ENCODE measurements at places on chromosomes 4 and X. TPM values are rescaled to one million over a fixed set of nuclear protein-coding genes. Genes with fewer than 3 reads are reported as not detected.

DNA sequence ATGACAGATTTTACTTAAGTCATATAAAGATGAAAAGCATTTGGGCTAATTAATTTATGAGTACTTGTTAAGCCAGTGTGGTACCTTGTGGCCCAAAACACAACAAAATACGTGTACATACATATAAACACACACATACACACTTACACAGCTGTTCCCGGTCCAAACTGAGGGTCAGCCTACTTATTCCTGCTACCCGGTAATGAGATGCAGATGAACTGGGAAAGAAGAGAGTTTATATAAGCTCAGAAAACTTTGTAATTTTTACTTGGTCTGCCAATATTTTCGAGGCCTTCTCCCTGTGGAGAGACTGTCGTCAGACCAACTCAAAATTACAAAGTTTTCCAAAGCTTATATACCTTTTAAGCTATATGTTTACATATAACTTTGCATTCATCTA lies 25.8 kb upstream of the PBDC1 start:
- H3K4me1 ChIP-seq: peaks cover 18% of the 10 kb centered on the region
- H3K4me3 ChIP-seq: no peak overlapping the region
- H3K36me3 ChIP-seq: no peaks in the 10 kb centered on the region
- no peak for DNase-seq

- peaks cover 2% of the 10 kb centered on the region for H3K4me1 ChIP-seq
Measured at GRCh38 chr4:34309383-34309906, 1934.9 kb downstream of the ARAP2 start.

DNA sequence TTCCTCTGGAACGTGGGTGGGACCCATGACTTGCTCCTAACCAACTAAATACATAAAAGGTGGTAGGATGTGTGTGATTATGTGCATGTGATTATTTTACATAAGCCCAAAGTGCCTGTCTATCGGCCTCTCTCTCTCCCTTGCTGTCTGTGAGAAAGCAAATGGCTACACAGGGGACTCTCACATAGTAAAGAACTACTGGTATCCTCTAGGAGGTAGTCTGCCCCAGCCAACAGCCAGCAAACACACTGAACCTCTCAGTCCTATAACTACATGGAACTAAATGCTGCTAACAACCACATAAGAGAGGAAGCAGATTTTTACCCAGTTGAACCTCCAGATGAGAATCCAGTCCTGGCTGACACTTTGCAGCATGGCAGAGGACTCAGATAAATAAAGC lies 1249.4 kb downstream of the ADGRL3 start:
- no peaks in the 10 kb centered on the region for H3K36me3 ChIP-seq
- DNase-seq: no peak
- H3K4me1 ChIP-seq: no peaks in the 10 kb centered on the region
- H3K27ac ChIP-seq: no peak overlapping the region

DNA sequence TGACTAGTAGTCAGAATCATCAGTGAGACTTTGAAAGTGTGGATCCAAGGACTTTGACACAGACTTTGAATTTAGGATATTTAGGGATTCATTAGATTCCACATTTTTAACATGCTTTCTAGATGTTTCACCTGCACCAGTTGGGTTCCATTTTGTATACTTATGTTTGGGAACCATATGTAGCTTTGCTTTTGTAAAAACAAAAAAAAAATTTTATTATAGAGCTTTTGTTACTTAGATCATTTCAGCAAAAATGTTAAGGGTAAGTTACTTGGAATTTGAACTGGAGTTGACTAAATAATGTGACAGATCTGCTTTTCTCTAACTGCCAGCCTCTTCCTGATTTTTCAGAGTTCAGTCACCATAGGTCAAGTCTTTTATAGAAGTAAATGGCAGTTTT lies 14.6 kb downstream of the PDLIM5 start:
- no peaks in the 10 kb centered on the region for H3K36me3 ChIP-seq
- H3K4me1 ChIP-seq: peaks cover 5% of the 10 kb centered on the region
- no peaks in the 10 kb centered on the region for H3K27me3 ChIP-seq
- H3K4me3 ChIP-seq: no peak overlapping the region
- no peak for DNase-seq
- H3K27ac ChIP-seq: no peak overlapping the region

DNA sequence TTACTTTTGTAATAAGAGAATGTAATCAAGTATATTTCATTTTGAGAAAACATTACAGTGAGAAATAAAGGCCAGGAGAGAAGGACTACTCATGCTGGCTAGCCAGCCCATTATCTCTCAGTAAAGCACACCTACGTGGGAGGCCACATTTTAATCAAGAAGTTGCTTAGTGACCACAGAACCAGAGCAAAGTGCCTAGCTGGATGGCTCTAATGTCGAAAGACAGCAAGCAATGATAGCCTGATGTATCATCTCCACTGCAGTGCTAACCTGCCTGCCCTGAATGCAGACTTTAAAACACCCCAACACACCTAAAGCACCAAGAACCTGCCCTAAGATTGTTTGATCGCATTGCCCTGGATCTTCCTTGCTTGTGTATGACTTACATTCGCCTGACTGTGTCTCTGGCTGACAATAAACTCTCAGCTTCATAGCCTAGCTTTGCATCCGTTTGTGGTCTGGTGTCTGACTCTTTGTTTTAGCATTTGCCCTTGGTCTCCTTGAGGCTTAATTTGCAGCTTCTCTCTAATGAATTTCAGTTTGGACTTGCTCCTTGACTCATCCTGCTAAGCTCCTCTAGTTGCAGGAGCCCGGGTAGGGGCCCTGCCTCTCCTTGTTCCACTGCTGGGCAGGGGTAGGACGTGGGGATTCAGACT lies 31.4 kb upstream of the SOWAHD start:
- no peak for DNase-seq
- no peaks in the 10 kb centered on the region for H3K4me1 ChIP-seq
- H3K27me3 ChIP-seq: no peaks in the 10 kb centered on the region
- H3K36me3 ChIP-seq: no peaks in the 10 kb centered on the region

- H3K4me1 ChIP-seq: no peaks in the 10 kb centered on the region
- no peaks in the 10 kb centered on the region for H3K36me3 ChIP-seq
- no peak overlapping the region for H3K4me3 ChIP-seq
- DNase-seq: no peak
- no peak overlapping the region for H3K27ac ChIP-seq
- H3K27me3 ChIP-seq: no peaks in the 10 kb centered on the region
Measured at GRCh38 chrX:69131886-69132285, 33.4 kb downstream of the PJA1 start.

GRCh38 chr4:288891-289290 lies 16.4 kb downstream of the ZNF732 start:
- H3K27ac ChIP-seq: no peak overlapping the region
- no peak overlapping the region for H3K4me3 ChIP-seq

DNA sequence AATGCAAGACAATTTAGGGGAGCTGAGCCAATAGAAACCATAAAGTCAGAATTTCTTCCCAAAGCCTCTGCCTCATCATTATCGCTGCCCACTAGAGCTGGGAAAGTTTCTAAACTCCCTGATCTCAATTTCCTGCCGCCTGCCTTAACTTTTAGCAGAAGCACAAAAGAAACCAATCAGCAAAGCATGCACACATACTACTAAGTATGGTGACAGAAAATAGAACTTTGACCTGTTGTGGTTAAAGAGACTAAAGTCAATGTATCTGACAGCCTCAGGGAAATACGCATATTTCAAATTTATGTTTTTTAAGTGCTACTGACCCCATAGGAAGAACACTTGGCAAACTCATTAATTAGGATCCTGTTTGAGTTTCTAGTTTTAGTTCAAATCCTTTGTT lies 10.1 kb downstream of the STK26 start:
- DNase-seq: no peak
- H3K36me3 ChIP-seq: no peaks in the 10 kb centered on the region
- no peaks in the 10 kb centered on the region for H3K4me1 ChIP-seq
- H3K27me3 ChIP-seq: peaks cover 8% of the 10 kb centered on the region
- no peak overlapping the region for H3K4me3 ChIP-seq

- H3K27ac ChIP-seq: no peak overlapping the region
- H3K36me3 ChIP-seq: no peaks in the 10 kb centered on the region
- H3K27me3 ChIP-seq: no peaks in the 10 kb centered on the region
- no peak for DNase-seq
- no peak overlapping the region for H3K4me3 ChIP-seq
- no peaks in the 10 kb centered on the region for H3K4me1 ChIP-seq
Measured at GRCh38 chr4:150318971-150319370, 240.7 kb downstream of the DCLK2 start.

DNA sequence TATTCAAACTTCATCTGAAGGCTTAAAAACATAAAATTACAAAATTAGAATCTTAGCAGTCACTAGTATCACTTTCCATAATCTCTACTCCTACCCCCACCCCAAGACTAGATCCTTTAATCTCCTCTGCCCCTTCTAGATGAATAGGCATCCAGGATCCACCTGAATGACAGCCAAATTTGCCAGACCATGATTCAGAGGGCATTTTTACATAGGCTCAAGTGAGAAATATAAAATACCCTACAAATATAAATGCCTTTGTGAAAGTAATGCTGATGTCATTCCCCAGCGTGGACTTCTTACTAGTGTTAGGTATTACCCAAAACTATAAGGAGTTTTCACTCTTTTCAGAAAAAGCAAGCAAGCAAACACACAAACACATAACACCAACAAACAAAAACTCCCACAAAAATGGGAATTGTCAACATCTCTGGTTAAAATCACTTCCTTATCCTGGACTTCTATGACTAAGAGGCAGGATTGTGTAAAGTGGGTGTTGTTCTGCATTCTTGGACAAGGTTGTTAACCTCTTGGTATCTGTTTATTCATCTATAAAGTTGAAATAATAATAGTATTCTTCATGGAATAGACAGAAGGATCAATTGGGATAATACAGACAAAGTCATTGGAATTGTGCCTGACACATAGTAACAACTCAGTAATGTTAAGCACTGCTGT lies 51.3 kb upstream of the TMPRSS11F start:
- H3K27ac ChIP-seq: no peak overlapping the region
- H3K27me3 ChIP-seq: no peaks in the 10 kb centered on the region
- H3K4me1 ChIP-seq: no peaks in the 10 kb centered on the region
- H3K4me3 ChIP-seq: no peak overlapping the region
- no peaks in the 10 kb centered on the region for H3K36me3 ChIP-seq

GRCh38 chrX:1443496-1444075 lies 9.1 kb downstream of the ASMTL start:
- no peak for DNase-seq
- H3K4me3 ChIP-seq: no peak overlapping the region
- no peaks in the 10 kb centered on the region for H3K27me3 ChIP-seq
- H3K36me3 ChIP-seq: peaks cover 6% of the 10 kb centered on the region
- no peak overlapping the region for H3K27ac ChIP-seq

DNA sequence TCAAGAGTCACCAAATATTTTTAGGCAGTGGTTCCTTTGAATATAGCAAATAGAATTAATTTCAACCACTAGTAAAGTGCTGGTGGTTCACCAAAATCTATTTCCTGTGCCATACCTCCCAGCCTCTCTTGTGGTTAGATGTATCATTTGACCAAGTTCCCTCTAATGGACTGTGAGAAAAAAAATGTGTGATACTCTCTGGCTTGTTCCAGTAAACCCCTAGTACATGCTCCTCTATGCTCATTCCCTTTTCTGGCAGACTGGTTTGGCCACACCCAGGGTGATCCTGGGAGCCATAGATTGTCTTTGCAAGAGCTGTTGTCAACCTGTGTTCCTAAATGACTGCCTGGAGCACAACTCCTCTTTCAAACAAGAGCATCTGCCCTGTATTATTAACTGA lies 109.5 kb downstream of the FRAS1 start:
- no peak for DNase-seq
- no peak overlapping the region for H3K4me3 ChIP-seq
- H3K4me1 ChIP-seq: no peaks in the 10 kb centered on the region
- H3K36me3 ChIP-seq: no peaks in the 10 kb centered on the region
- H3K27me3 ChIP-seq: no peaks in the 10 kb centered on the region

- H3K27ac ChIP-seq: no peak overlapping the region
- no peak for DNase-seq
Measured at GRCh38 chr4:146709956-146710355, 71.3 kb downstream of the POU4F2 start.

GRCh38 chrX:10111364-10112148 lies 45.2 kb upstream of the CLCN4 start:
- no peak overlapping the region for H3K27ac ChIP-seq
- no peaks in the 10 kb centered on the region for H3K27me3 ChIP-seq
- H3K4me1 ChIP-seq: no peaks in the 10 kb centered on the region
- H3K36me3 ChIP-seq: no peaks in the 10 kb centered on the region
- DNase-seq: peak; percentile 15

- H3K4me1 ChIP-seq: no peaks in the 10 kb centered on the region
- no peak for DNase-seq
- H3K36me3 ChIP-seq: no peaks in the 10 kb centered on the region
- H3K4me3 ChIP-seq: no peak overlapping the region
- no peaks in the 10 kb centered on the region for H3K27me3 ChIP-seq
Measured at GRCh38 chrX:68910731-68911428, 82.1 kb downstream of the EFNB1 start.

DNA sequence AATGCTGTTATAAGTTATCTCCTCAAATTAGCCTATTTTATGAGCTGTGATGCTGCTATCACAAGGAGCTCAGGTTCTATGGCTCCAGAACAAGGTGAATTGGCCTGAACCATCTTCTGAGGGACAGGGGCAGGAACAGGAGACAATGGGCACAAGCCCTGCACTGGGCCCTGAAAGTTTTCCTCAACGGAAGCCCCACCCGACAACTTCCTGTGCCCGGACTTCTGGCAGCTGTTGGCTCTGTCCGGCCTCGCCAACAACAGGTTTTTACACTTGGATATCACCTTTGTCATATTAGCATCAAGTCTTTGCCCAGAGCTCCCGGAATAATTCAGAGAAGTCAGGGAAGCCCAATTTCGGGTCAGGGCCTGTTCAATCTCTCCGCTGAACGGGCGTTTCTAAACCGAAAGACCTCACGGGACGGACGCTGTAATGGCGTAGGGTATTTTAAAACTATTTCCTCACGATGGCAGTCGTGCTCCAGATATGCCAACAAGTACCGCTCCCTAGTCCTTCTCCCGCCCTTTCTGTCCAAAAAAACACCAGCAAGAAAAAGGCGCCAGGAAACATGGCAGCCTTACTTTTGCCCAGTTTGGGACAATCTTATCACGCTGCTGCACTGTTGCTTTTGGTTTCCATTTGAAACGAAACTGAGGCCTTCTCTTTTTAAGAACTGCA lies 201.0 kb upstream of the STK26 start:
- no peak for DNase-seq
- H3K4me1 ChIP-seq: no peaks in the 10 kb centered on the region
- peak overlapping the region; percentile 26 for H3K4me3 ChIP-seq
- peak overlapping the region; percentile 89 for H3K27ac ChIP-seq
- no peaks in the 10 kb centered on the region for H3K36me3 ChIP-seq
- no peaks in the 10 kb centered on the region for H3K27me3 ChIP-seq

DNA sequence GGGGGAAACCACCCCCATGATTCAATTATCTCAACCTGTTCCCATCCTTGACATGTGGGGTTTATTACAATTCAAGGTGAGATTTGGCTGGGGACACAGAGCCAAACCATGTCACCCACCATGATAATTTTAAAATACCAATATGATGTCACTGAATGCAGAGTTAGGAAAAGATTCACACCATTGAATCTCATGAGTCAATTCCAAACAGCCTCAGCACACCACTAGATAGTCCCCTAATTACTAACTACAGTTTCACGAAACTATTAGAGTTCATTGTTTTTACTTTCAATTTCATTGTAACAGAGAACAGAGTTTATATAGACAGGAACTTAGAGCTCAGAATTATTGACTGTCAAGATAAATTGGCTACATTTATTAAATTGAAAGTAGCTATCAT lies 410.2 kb downstream of the FAM47A start:
- no peaks in the 10 kb centered on the region for H3K4me1 ChIP-seq
- H3K27me3 ChIP-seq: no peaks in the 10 kb centered on the region
- no peaks in the 10 kb centered on the region for H3K36me3 ChIP-seq
- no peak overlapping the region for H3K4me3 ChIP-seq
- no peak for DNase-seq

TIGD4 gene
- total RNA-seq: 1.8 TPM

CDS1 gene
- 47.1 TPM for total RNA-seq

PROM1 gene
- 9.9 TPM for total RNA-seq

CPXCR1 gene
- not detected for total RNA-seq

HELT gene
- not detected for total RNA-seq

NPY2R gene
- not detected for total RNA-seq

DMD gene
- total RNA-seq: 24.0 TPM

PGAM4 gene
- not detected for total RNA-seq

HSFX2 gene
- 0.81 TPM for total RNA-seq
